Heart left ventricle (tissue), 16 donors: ENCODE measurements at places on chromosomes 2 and 18. TPM values are rescaled to one million over a fixed set of nuclear protein-coding genes. Genes with fewer than 3 reads are reported as not detected.
A peak's percentile ranks its signal among the peaks of the same experiment; 100 is the strongest.

DNA sequence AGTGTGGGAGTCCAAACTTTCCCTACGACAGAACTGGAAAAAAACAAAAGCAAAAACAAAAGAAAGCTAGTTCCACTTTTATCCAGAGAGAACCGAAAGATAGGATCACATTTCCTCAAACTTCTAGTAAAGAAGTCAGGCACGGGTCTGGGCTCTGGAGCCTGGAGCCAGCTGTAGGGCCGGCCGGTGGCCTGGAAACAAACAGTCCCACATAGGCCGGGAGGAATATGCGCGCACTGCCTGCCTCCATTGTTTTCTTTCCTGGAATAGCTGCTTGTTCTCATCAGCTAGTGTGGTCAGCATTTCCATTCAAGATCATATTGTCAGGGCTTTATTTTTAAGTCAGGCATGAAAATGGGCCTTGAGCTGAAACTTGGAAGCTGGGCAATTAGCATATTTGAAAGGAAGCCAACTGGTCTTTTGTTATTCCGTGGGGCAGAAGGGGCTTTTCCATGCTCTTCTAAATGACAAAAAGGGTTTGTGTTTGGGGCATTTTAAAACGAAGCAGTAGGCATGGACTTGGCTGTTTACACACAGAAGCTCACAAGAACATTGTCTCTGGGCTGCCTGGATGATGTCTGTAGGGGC, 58.7 kb upstream of the RFX8 start:
- H3K27me3 ChIP-seq, result no peaks in the 10 kb centered on the region
- H3K27ac ChIP-seq, result peak overlapping the region; percentile 23
- no peaks in the 10 kb centered on the region for H3K36me3 ChIP-seq
- H3K4me1 ChIP-seq, result peaks cover 8% of the 10 kb centered on the region

- H3K4me1 ChIP-seq, result peaks cover 40% of the 10 kb centered on the region
- no peaks in the 10 kb centered on the region for H3K36me3 ChIP-seq
- H3K4me3 ChIP-seq, result no peak overlapping the region
- no peaks in the 10 kb centered on the region for H3K27me3 ChIP-seq
- DNase-seq, result peak; percentile 83
These were observed 32.0 kb downstream of the SLC14A1 start for GRCh38 chr18:45755934-45756333.

DNA sequence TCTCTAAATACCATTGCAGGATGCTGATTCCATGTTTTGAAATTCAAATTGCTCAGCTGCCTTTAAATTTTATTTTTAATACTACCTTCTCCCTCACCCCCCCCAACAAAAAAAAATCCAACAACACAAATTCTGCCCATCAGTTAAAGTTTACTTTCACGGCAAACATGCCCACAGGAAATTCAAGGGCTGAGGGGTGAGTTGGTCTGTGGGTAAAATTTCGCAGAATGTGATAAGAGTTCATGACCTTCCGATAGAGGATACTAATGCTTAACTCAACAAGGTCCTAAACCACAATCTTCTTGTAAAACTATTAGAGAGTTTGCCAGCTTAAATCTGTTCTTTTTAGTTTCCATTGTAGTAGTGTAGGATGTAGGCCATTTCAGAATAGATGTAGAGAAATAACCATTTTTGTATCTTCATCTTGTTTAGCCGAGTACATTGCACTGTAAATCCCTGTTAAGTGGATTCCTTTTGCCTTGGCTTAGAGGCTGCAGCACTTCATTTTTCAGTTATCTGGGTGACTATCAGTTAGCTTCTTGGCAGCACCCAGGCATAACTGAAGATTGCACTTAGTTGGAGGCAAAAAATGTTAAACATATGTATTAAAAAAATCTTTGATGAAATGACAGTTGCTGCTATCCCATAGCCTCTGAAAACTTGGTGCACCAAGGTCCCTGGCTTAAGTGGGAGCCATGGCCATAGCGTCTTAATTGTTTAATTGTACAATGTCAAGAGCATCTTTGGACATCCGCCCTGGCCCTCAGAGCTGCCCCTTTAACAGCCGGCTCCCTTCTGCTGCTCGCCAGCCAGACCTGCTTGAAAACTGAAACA, 232.3 kb downstream of the HAUS1 start:
- no peak for DNase-seq
- peak overlapping the region; percentile 4 for H3K27ac ChIP-seq
- no peaks in the 10 kb centered on the region for H3K36me3 ChIP-seq
- H3K27me3 ChIP-seq, result no peaks in the 10 kb centered on the region

DNA sequence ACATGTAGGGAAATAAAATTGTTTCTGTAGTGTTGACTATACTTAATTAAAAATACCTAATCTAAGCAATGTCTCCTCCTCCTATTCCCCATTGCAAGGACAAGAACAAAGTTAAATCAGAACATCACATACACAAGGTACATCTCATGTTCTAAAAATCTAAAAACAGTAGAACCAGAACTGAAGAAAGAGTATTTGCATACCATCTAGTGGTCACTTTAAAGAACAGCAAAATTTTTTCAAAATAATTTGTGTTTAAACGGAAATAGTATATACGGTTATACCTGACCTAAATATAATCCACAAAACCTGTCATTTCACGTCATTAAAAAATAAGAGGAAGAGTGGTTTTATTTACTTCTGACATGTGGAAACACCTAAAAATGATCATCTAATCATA, 294.3 kb upstream of the KCNH7 start:
- no peaks in the 10 kb centered on the region for H3K27me3 ChIP-seq
- no peak overlapping the region for H3K27ac ChIP-seq
- no peak overlapping the region for H3K4me3 ChIP-seq
- no peaks in the 10 kb centered on the region for H3K36me3 ChIP-seq

DNA sequence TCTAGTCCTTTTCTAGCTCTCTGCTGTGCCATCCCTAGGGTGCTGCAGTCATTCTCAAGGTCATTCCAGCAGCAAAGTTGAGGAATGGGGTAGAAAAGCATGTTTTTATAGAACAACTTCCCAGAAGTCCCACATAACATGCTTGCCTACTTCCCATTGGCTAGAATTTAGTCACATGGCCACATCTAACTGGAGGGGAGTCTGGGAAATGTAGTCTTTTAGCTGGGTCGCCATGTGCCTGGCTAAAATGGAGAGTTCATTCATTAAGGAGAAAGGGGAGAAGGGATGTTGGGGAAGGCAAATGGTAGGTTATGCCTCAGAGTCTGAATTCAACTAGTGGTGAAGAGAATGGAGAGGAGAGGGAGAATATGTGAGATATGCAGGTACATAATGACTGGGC, 85.7 kb downstream of the SLC4A3 start:
- H3K27me3 ChIP-seq, result no peaks in the 10 kb centered on the region
- peaks cover 11% of the 10 kb centered on the region for H3K4me1 ChIP-seq
- H3K4me3 ChIP-seq, result no peak overlapping the region
- H3K36me3 ChIP-seq, result no peaks in the 10 kb centered on the region
- DNase-seq, result no peak
- no peak overlapping the region for H3K27ac ChIP-seq

Gene COL6A3
- total RNA-seq, result 94.4 TPM

Gene MLPH
- total RNA-seq, result 20.4 TPM
